Ascending aorta (tissue), 2 donors: ENCODE measurements at places on chromosomes 12 and 14.
A peak's percentile ranks its signal among the peaks of the same experiment; 100 is the strongest.

- no peak for DNase-seq
Observed at GRCh38 chr12:80443974-80444666, at the start of gene PTPRQ. TSS of gene PTPRQ (plus strand) at chr12:80444235. CDS start at chr12:80444346, 111 bp downstream.

DNA sequence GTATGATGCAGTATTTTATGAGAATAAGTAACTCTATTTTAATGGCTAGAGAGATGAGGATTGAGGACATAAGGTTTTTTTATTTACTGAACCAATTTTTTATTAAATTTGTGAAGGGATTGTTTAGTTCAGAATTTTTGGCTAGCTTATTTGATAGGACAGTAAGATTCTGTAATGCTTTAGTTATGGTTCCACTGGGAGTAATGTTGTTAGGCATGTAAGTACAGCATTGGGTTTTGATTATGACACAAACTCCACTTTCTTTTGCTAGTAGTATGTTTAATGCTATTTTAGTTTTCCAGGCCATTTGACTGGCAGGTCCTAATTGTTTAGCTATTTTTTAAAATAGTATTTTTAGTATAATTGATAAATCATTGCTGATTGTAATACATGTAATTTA is 33.8 kb upstream of the LRRC10 start:
- DNase-seq, result no peak

DNA sequence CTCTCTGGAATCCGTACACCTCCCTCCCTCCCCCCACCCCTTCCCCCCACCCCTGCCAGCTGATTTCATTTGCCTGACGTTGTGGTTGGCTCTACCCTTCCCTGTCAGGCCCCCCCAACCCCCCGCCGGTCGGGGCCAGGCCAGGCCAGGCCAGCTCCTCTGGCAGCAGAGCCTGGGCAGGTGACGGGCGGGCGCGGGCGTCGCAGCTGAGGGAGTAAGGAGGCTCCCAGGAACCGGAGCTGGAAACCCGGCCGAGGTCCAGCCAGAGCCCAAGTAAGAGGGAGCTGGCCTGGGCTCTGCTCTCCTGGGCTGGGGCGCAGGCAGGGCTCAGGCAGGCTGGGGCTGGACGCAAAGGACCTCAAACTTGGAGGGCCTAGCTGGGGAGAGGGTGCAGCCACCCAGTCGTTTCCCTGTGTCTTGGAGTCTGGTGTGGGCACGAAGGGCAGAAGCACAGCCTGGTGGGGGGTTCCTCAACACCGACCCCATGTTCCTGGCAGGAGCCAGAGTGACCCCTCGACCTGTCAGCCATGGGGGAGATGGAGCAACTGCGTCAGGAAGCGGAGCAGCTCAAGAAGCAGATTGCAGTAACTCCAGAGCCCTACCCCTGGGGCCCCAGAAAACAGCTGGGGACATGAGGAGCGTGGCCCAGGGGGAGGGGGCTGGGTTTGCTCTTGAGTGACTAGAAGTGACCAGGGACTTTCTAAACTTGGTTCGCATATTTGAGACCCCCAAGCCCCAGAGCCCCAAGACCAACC is at the start of gene GNB3:
Gene GNB3 (plus strand): TSS at position 165 of the 755 bp plus-strand sequence. CDS start 363 bp downstream, at position 528.
- no peak for DNase-seq

DNA sequence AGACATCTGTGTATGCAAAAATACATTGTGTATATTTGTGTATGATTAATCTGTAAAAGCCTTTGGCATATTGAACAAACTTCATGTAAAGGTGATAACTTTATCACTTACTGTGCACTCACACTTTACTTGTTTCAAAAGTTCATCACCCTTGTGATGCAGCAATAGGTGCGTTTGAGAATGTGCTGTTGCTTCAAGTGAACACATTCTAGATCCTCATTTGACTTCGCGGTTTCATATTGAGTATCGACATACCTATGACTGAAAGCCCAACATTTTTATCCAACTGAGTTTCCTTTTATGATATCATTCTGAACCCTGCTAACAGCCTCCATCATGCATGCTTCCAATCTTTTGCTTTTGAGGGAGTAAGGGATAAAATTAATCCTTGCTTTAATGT is 1086.9 kb downstream of the TMEM121 start:
- no peak for DNase-seq

DNA sequence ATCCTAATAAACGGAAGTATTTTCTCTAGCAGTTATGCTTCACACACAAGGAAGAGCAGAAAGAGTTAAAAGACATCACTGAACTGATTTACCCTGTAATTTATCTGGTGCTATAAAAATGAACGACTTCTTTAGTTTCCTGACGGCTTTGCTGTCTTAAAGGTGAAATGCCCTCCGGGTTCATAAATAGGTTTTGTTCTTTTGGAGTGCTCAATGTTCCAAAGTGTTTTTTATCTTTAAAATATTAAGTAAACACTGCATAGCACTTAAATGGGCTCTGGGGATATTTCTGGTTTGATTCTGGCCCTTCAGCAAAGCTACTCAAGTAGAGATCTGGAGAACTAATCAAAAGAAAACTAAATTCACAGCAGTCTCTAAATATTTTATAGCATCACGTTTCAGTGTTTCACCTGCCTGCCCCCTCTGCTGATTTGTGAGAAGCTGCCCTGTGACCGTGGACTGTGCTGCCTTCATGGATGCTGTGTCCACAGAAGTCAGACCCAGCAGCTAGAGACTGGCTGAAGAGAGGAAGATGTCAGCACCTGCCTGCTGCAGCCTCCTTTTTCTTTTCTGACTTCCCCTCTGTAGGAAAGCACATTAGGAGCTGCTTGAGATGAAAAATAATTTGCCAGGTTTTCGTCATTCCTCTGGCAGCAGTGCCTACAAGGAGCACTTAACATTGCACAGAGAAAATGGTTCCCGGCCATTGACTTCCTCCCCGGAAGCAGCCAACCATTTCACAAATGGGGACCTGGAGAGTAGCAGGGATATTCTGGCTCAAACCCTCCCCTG is 205.1 kb upstream of the FSCB start:
- DNase-seq, result no peak

DNA sequence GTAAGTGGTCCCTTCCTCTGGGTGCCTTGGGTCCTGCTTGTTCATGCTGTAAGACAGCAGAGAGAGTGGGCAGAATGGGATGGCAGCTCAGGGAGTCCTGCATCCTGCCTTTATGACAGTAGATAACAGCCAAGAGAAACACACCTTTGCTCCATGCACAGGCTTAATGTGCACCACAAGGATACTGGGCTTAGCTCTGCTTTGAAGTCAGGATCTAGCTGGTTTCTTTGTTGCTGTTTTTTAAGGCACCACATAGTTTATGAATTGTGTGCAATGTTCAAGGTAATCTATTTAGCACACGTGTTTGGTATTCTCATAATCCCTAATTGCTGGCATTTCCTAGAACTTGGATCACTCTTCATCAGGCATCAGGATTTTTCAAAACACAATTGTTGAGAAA is 239.5 kb upstream of the DCN start:
- no peak for DNase-seq

DNA sequence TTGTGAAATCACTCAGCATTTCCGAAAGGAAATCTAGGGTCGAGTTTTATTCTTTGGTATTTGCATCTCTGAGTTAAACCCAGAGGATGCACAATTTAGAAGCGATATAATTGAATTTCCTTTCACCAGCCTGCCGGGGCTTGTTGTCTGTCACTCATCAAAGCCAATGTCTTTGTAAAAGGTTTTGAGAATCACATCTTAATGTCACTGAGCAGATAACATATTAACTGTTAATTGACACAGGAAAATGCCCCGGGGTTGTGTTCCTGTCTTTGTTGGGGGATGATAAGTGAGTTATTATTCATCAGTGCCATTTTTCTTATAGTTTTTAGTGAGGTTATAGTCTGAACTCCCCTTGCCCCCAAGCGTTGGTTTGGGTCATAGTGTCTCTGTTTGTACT is 73.4 kb downstream of the DUSP6 start:
- no peak for DNase-seq

DNA sequence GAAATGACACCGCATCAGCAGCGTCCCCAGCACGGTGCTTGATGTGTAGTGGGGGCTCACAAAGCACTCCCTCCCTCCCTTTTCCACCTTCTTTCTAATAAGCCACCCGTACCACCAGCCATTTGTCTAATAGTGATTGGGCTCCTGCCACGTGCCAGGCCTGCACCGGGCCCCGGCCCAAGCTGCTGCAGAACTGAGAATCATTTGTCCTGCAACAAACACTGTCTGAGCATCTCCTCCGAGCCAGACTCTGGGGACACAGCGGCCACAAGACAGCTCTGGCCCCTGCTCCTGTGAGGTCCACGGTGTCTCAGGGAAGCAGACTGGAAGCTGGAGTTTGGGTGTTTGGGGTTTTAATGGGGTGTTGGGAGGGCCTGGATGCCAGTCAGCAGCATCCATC is 43.9 kb downstream of the MVK start:
- no peak for DNase-seq

DNA sequence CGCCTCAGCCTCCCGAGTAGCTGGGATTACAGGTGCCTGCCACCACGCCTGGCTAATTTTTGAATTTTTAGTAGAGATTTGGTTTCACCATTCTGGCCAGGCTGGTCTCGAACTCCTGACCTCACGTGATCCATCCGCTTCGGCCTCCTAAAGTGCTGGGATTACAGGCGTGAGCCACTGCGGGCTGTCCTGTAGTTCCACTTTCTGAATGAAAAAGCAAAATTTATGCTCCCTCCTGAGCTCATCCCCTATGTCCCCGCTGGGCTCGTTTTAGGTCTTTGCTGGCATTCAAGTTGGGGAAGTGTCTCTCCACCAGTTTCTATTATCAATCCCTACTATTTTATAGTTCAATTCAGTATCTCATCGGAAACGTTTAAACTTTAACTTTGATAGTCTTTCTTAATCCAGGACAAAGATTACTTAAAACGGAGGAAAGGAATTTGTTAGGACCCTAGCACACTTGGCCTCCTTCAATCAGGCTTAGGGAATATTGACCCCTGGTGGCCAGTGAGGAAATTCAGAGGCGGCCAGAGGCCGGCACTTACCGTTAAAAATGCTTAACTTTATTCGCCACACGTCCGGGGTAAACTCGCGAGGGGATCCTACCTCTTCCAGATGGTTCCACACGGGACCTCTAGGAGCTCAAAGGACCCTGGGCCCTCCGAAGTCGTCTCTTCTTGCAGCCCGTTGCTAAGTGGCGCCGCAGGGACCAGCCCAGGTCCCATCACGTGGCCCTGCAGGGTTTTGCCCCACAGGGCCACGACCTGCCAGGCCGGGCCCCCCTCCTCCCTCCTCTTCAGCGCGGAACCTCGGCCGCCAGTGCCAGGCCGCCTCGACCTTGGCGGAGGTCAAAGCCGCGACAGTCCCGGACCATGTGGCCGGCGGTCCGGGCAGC is 11.4 kb upstream of the DNAL1 start:
- DNase-seq, result no peak

DNA sequence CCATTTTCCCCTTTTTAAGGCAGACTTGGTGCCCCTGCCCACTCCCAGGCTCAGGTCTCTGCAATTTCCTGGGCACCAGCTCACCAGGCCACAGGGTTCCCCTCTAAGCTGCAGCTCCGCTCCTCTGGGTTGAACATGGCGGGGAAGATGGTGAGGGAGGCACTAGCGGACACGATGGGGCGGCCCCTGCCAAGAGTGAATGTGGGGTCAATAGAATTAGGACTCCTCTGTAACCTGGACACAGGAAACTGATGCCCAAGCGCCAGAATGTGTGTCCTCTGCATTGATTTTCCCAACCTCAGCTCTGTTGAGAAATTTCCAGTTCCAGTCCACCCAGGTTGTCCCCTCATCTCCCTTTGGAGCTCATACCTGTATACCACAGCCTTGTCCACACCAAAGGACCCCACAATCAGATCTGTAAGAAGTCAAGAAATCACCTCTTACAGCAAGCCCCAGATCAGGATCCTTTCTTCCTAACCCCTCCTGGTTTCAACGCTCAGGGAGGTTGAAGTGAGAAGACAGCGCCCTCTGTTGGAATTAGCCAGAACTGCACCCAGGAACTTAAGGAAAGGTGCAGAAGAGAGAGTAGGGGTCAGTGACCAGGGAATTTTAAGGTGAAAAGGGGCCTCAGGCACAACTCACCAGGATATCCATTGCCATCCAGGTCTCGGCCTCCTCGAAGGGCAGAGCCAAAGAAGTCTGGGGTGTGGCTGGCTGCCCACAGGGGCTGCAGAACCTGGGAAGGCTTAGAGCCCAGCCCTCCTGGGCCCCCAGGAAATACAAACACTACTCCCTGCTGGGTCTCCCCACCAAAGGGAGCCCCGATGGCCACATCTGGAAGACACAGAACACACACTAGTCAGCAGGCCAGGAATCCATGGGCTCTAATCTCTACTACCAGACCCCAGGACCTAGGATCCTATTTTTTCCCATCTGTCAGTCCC is 14.7 kb downstream of the ITGA5 start:
- DNase-seq, result no peak

- DNase-seq, result no peak
Observed at GRCh38 chr12:12470751-12471306, 91.8 kb downstream of the DUSP16 start.

DNA sequence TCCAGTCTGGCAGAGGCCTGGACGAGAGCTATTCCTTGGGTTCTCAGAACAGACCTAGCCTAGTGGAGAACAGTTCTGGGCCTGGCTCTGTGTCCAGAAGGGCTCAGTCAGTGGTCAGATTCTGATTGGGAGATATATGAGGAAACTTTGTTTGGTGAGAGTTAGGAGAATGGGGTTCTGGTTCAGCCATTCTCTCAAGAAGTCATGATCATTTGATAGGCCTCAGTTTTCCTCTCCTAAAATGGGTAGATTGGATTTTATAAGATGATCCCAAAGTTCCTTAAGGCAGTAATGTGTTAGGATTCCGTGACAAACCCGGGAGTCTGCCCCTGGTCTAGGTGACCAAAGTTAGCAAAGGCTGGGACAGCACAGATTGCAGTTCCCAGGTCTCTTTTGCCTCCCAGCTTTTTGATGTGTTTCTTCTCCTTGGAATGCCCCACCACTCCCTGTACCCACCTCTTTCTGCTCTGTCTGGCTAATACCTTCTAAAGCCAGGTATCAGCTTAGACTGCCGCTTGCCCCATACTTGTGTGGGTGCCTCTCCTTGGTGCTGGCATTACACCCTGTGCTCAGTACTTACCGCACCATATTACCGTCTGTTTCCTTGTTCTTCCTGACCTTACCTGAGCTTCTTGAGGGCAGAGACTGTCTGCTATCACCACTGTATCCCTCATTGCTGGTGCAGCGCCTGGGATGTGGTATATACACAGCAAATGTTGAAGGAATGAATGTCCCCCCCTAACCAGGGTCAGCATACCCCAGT is 25.5 kb downstream of the SUSD6 start:
- DNase-seq, result no peak

- DNase-seq, result no peak
Observed at GRCh38 chr14:82757776-82758175, 1224.1 kb upstream of the SEL1L start.

GRCh38 chr12:905261-906031 is 44.0 kb downstream of the RAD52 start:
- no peak for DNase-seq

DNA sequence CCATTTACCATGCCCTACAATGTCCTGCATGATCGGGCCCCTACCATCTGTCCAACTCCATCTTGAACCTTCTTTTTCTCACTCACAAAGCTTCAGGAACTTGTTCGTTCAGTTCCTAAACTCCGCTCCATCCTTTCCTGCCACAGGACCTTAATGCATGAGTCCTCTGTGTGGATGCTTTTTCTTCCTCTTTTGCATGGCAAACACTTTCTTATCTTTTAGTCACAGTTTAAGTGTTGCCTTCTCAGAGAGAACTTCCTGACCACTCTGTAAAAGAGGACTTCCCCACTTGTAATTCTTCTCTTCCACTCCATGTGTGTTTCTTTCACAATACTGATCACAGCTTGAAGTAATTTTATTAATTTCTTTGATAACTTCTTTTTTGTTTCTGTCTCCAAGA is 54.4 kb upstream of the ETV6 start:
- DNase-seq, result no peak

GRCh38 chr12:68469113-68469512 is 137.0 kb upstream of the MDM1 start:
- no peak for DNase-seq

GRCh38 chr12:113152835-113153814 is 3.6 kb downstream of the CFAP73 start:
- no peak for DNase-seq

GRCh38 chr12:108664338-108665258 is 30.9 kb upstream of the SELPLG start:
- peak; percentile 96 for DNase-seq
